CD8-positive, alpha-beta T cell (primary cell): ENCODE measurements at places on chromosomes 3 and 15.

DNA sequence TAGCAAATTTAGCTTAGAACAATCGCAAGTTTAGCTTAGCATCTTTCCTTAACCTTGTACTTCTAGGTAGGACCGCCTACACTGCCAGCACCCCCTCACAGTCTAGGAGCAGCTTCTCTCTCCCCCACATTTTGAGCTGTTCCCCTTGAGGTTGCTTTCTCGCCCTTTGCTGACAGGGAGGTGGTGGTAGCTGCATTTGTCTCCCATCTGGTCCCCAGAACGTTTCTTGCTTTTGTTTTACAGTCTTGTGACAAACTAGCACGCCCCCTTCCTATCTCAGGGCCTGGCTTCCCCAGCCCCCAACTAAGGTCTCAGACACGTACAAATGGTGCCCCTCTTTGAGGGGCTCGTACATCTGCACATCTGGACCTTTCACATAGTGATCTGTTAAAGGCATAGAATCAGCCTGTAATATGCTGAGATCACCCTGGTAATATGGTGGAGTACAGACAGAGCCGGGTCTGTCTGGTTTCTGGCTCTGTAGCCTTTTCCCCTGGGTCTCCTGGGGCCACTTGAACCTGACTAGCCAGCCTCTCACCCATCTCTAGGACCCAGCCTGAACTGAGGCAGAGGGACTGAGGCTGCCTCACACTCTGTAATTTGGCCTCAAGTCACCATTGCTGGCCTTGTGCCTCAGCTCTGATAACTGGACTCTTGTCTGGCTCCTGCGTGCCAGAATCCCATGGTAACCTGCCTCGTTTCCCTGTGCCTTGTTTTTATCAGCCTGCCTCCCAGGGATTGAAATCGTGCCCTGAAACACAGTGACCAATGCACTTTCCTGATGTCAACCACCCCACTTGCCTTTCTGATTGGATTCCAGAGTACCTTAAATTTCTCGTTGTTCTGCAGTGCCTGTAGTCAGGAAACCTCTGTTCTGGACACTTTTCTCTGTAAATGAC, 27.7 kb downstream of the CRTC3 start:
- DNase-seq = no peak

- DNase-seq = peak; percentile 50
Observed at GRCh38 chr3:46693038-46693891, at the start of gene ALS2CL. Gene ALS2CL, minus strand, starts transcription at chr3:46693679. Its CDS starts 4,239 bp downstream, at chr3:46689440.

DNA sequence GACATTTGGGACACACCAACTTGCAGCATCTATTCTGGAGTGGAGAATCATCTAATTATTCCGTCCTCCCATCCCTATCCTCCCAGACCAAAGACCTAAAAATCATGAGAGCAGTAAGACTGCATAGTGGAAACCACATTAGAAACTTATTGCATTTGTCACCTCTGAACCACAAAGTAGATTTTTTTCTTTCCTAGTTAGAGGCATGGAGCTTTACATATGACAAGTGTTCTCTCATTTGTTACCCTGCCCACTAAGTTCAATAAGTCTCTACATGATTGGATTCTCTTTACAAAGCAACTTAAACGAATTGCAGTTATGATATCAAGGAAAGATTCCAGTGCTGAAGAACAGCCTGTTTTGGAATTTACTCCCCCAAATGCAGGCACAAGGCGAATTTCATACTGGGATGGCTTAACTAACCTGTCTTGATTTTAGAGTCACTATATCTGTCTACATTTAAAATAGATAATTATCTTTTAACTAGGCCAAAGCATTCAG, 42.3 kb upstream of the LRRFIP2 start:
- no peak for DNase-seq

DNA sequence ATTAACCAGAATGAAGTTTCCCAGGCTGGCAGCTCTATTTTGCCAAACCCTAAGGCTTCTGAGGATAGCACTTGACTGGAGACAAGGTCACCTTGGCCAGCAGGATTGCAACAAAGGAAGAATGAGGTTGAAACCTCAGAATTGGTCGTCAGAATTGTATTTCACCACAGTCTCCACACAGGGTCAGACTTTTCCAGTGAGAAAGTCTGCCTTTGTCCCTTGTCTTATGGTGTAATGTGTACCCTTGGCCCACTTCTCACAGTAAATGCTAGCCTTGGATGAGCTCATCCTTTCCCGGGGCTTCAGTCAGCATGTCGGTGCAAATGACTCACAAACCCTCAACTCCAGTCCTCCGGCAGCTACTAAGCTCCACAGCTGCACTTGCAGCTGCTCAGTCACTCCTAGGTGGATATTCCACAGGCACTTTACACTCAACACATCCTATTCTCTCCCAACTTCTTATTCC, 19.7 kb downstream of the SSR3 start:
- no peak for DNase-seq

DNA sequence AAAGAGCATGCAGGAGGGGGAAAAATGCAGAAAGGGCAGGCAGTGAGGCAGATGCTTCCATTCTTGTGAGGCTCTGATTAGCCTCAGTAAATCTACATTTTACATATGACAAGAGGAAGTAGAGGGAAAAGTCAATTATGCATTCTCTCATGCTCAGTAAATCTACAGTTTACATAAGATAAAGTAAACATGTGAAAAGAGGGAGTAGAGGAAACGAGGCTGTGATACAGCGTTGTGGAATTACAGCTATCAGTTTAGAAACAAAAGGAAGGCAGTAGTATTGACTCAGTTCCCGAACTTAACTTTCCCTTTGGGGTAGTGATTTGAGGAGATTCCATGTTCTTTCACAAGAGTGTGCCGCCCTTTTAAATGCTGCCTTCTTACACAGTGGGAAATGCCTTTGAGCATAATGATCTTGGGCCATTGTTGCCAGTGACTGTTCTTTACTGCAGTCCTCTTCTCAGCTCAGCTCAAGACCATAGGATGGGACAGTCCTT, 39.3 kb downstream of the OSTN start:
- DNase-seq = no peak

GRCh38 chr3:52854013-52854412, 19.2 kb upstream of the MUSTN1 start:
- no peak for DNase-seq

GRCh38 chr3:84547971-84548970, 410.5 kb upstream of the CADM2 start:
- no peak for DNase-seq

DNA sequence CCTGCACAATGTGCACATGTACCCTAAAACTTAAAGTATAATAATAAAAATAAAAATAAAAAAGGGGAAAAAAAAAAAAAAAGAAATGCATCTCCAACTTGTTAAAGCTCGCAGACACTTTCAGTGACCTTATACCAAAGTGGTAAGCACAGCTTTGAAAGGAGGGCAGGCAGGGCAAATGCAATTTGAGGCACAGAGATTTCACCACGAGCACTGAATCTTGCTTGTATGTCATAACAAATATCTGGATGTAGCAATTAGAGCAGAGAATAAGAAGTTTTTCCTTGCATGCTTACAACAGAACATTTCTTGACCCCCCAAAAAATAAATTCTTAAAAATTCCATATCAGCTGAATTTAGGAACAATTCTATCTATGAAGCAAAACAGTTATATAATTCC, 66.5 kb downstream of the FBN1 start:
- no peak for DNase-seq
